ENCODE measurements at places on chromosomes 5 and 9. TPM values are rescaled to one million over a fixed set of nuclear protein-coding genes. Genes with fewer than 3 reads are reported as not detected.

Gene PCDHAC2
- total RNA-seq, result 6.6 TPM

Gene HDHD3
- 11.4 TPM for total RNA-seq

Gene SPATA31A3
- 1.3 TPM for total RNA-seq

Gene TICAM2
- 2.1 TPM for total RNA-seq

Gene RGMB
- 92.8 TPM for total RNA-seq

DNA sequence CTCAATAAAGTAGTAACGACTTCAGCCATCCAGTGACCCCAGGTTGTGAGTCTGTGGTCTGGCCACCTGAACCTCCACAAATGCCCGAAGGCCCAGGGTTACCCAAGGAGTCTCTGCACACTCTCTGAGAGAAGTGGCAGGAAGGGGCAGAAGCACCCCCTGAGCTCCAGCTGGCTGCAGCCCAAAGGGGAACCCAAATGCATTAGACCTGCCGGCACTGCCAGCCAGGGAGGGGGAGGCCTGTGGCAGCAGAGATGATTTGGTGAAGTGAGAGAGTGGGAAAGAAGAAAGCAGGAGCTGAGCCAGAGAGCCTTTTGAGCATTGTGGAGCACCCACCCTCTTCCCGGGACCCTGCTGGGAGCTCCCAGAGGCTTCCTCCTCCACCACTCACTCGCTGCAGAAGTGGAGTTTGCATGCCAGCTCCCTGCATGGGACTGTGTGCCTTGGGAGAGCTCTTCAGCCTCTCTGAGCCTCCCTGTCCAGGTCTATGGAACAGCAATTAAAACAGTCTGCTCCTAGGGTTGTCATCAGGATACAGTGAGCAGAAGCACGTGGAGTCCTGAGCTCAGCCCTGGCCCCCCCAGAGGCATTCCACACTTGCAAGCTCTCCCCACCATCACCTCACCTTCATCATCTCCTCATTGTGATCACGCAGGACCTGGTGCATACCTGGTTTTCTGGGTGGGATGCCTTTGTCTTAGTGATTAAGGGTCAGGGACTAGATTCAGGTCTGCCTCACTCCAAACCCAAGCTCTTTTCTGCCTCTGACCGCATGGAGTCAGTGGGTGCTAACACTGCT lies 13.8 kb upstream of the ANGPTL2 start:
- no peak for ATAC-seq

DNA sequence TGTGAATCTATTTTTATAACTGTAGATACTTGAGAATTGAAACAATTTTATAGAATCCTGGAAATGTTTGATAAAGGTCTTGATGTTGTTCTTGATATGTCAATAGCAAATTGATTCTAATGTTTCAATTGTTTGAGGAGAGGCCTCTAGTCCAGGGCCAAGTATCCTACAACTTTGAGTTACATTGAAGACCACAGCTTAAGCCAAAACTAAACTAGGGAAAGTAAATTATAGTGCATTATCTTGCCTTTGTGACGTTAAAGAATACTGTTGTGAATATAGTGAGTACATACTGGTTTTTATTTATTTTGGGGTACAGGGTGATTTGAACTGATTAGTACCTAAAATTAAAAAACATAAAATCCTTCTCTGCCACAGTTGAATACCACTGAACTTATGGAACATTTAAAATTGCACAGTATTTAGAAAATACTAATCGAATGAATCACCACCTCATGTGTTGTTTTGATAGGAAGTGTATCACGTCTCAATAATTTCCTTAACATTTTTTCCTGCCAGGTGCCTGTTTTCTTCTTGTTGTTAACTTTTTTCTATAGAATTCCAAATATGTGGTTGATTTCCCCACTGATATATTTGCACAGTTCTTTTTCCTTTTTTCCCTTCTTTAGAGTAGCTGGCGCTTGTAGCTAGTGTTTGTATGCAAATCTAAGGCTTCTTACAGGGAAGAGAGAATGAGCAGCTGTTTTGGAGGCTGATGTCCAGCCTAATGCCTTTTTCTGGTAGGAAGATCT lies 12.5 kb downstream of the ARHGEF28 start:
- peak; percentile 81 for ATAC-seq

DNA sequence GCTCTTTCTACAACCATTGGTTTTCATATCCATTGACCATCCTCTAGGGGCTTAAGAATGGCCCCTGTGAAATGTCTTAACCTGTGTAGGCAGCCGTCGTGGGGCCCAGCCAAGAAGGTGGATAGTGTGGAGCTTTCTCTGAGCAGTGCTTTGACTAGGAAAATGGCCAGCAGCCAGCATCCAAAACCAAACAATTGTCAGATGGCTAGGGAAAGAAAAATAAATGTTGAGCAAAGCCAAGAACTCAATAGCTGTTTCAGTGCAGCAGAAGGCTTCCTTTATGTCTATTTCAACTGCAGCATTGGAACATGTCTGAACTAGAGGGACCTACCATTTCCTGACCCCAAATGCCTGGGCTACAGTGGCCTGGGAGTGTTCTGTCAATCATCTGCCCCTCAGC lies 374.9 kb downstream of the TLE4 start:
- ATAC-seq, result no peak

GRCh38 chr9:131469356-131469755 lies 33.4 kb upstream of the POMT1 start:
- no peak for ATAC-seq

- ATAC-seq, result no peak
These were observed 61.8 kb downstream of the SLC36A1 start for GRCh38 chr5:151509231-151509630.

- ATAC-seq, result no peak
These were observed 51.8 kb upstream of the CDKN2B start for GRCh38 chr9:22060831-22061383.
